ENCODE measurements at places on chromosomes 7 and 10.

DNA sequence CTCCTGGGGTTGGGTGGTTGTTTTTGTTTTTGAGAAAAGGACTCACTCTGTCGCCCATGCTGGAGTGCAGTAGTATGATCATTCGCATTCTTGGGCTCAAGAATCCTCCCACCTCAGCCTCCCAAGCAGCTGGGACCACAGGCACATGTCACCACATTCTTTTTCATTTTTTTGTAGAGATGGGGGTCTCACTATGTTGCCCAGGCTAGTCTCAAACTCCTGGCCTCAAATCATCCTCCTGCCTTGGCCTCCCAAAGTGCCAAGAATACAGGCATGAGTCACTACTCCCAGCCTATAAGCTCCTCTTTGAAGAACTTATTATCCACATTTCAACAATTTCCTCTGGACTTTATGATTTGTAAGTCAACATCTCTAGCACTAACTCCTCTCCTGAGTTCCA, 102.7 kb downstream of the KMT2C start:
- no peak for DNase-seq

- no peak for DNase-seq
These were observed 50.0 kb downstream of the ABCC2 start for GRCh38 chr10:99832439-99832838.

- no peak for DNase-seq
These were observed 1255.5 kb upstream of the PHF14 start for GRCh38 chr7:9718071-9718661.

DNA sequence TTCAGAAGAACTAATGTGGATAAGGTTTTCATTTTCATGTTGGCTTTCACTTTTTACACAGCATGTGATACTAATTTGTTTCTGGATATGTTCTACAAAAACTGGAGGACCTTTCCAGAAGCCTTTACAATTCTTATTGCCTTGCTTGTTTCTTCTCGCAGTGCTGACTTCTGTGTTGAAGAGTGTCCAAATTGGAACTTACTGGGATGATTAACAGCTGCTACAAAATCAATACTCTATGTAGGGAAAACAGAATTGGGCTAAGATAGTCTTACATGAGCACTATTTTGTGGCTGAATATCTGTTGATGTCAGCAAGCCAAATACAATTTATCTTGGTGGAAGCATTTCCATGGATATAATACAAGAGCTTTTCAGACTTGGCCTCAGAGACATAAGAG, 351.2 kb downstream of the DGKB start:
- no peak for DNase-seq

DNA sequence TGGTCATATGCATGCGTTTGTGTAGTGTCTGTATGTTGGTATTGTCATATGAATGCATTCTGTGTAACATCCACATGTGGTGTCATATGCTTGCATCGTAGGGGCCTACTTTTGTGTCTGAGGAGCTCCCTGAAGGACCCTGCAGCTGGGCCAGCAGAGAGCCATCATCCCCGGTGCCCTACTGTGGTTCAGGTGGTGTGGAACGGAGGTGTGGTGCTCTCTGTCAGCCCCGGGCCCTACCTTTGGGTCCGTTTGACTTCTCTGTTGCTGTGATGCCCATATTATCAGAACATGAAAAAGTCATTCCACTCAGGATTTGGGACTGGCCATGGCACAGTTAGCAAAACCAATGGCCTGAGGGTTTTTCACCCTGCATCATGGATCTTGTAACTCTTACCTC, 217.9 kb downstream of the ADARB2 start:
- DNase-seq: no peak

GRCh38 chr7:105532709-105533460, 884 bp downstream of the RINT1 start:
- DNase-seq: no peak

GRCh38 chr10:75508239-75508813, 76.9 kb downstream of the LRMDA start:
- DNase-seq: peak; percentile 68

GRCh38 chr10:53209944-53210611, 437.5 kb upstream of the MBL2 start:
- DNase-seq: no peak

DNA sequence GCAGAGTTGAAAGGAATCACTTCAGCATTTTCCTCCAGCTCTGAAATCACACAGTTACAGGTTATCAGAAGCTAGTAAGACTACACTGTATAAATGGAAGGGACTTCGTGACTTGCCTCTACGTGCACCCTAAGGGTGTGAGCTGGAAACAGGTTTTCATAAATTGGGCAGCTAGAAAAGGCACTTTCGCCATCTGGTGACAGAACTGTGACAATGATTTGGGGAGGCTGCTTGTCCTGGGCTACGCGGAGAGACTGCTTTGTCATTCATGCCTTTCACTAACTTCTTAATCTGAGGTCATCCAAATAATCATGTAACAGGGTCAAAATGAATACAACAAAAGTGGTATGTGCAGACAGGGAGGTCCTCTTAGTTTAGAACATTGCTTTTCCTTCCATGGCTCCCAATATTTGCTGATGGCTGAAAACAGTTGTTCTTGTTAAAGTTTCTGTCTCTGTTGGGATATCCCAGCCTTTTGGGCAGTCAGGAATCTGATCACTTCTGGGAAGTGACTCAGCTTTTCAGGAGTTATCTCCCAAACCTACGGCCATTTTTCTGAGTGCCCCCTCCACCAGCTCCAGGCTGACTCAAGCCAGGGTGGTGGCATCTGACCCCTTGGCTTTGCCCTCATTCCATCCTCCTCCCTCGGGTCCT, 17.8 kb downstream of the VWC2 start:
- DNase-seq: no peak

GRCh38 chr7:40874756-40875155, 740.0 kb downstream of the SUGCT start:
- DNase-seq: no peak

DNA sequence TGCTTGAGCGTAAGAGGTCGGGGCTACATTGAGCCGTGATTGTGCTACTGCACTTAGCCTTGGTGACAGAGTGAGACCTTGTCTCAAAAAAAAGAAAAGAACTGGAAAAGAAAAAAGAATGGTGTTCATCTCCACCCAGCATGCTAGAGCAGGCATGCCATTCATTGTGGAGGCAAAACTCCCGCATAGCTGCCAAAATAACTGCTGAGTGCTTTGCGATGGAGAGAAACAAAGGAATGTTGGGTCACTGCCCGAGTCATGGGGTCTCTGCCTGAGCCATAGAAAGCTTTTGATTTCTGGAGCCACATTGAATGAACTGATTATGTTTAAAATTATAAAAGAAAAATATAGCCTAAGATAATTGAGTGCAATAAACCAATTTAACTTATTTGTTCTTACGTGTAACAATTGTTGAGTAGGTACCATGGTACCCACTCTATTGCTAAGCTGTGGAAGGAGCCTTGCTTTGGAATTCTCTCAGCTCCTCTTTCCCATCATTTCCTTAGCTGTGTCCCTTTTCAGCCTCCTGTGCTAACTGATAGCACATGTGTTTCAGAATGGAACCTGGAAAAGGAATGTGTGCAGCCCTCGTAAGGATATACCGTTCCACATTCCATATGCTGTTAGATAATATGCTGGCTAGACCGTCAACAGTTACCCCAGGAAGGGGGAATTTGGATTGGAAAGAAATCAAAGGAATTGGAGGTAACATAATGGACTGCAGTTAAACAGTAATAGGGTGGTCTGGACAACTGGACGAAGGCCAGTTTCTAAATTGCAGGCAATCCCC, 99.0 kb downstream of the KIAA1217 start:
- DNase-seq: no peak

- DNase-seq: no peak
These were observed 176.2 kb upstream of the CDCA7L start for GRCh38 chr7:22121702-22122474.

GRCh38 chr10:121862042-121862441, 65.8 kb downstream of the ATE1 start:
- no peak for DNase-seq

DNA sequence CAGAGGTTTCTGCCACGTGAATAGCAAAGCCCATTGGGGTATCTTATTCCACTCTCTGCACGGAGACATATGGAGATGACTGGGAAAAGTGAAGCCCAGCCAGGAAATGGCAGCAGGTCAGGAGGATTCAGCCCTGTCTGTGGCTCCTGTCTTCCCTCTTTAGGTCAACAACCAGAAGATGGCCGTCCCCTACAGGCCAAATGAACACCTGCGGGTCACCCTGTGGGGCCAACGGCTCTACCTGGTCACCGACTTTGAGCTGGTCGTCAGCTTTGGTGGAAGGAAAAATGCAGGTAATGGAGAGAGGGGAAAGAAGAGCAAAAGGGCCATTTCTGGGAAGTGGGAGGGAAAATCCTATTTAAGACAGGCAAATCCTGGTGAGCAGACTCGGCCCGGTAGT, 38.3 kb downstream of the EPHB4 start:
- no peak for DNase-seq

- no peak for DNase-seq
These were observed 308.0 kb upstream of the KCND2 start for GRCh38 chr7:119964788-119965542.

GRCh38 chr7:133061792-133062191, 20.1 kb downstream of the CHCHD3 start:
- DNase-seq: no peak

- no peak for DNase-seq
These were observed 109.4 kb downstream of the TMEM26 start for GRCh38 chr10:61343796-61344195.

DNA sequence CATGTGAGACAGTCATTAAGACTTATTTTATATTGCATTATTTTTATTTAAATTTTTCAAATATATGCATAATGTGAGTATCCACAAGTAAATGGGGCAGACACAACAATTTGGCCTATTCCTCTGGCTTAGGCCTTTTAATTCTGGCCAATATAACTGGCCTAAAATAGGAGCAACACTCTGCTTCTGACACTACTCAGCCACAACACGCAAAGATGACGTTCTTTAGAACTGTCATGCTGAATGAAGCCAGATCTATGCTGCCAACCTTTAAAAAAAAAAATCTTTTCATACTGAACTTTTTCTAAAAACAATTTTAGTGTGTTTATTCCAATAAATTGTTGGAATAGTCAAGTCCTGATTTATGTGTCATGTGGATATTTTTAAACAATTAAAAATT, 355.0 kb upstream of the BMPER start:
- no peak for DNase-seq

DNA sequence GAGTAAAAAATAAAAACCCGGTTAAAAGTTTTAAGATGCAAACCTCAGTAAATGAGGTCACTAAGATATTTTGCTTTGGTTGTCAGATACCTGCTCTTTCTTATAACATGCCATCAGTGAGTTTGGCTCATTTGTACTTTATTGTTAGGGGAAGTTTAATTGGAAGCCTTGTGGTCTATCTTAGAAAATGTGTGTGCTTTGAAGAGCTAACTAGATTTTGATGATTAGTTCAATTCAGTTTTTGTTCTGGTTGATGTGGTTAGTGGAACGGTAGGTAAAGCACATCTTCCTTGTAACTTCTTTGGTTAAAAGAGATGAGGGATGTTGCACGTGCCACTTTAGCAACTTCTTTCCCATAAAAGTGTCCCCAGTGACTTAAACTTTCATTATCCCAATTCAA, 353.4 kb upstream of the GALNT17 start:
- no peak for DNase-seq

DNA sequence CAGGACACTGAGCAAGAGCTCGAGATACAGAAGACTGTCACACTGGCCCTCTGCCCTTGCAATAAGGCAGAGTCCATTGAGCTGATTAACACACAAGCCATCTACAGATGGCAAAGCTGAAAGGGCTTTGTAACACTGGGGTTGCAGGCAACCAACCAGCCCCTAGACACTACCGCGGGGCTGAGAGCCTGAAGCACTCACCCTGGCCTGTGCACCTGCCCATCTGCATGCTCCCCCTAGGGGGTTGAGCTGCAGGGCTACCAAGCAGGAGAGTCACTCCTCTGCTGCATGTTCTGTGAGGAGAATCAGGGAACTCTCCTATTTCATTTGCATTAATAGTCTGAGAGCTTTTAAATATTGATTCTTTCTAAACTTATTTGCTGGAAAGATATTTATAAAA, 128.1 kb upstream of the VIPR2 start:
- DNase-seq: no peak

- DNase-seq: no peak
These were observed 1.4 kb upstream of the KLF6 start for GRCh38 chr10:3786295-3787015.

DNA sequence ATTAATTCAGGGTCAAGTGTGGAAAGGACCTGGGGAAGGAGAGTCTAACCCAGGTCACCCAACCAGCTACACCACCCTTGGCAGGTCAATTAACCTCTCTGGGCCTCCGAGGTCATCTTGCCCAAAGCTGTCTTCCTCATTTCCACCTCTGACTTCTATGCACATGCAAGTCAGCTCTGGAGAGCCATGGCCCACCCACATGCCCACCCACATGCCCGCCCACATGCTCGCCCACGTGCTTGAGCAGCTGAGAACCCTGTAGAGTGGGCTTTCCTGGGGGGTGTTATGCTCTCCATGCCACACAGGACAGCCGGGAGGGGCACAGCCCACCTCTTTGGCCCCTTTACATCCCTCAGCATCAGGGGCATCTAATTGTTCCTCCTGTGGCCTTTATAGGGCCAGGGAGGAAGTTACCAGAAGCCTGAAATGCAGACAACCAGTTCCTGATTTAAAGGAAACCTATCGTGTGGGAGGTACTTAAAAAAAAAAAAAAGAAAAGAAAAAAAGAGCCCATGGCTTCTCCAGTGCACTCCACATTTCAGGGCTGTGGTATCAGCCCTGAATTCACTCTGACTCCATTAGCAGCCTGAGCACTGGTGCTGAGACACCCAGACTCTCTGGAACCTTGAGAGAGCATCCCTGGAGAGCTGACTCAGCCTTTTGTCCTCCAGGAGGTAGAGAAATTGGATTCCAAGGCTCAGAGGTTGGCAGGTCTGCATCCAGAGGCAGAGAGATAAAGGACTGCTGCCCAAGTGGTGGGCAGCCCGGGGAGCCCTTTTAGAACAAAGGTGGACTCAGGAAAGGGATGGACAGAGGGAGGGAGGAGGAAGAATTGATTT, 176.2 kb upstream of the ZMIZ1 start:
- no peak for DNase-seq

- no peak for DNase-seq
These were observed 27.2 kb downstream of the IKZF1 start for GRCh38 chr7:50331564-50332208.

- no peak for DNase-seq
These were observed 33.2 kb upstream of the PAPSS2 start for GRCh38 chr10:87626422-87626892.

DNA sequence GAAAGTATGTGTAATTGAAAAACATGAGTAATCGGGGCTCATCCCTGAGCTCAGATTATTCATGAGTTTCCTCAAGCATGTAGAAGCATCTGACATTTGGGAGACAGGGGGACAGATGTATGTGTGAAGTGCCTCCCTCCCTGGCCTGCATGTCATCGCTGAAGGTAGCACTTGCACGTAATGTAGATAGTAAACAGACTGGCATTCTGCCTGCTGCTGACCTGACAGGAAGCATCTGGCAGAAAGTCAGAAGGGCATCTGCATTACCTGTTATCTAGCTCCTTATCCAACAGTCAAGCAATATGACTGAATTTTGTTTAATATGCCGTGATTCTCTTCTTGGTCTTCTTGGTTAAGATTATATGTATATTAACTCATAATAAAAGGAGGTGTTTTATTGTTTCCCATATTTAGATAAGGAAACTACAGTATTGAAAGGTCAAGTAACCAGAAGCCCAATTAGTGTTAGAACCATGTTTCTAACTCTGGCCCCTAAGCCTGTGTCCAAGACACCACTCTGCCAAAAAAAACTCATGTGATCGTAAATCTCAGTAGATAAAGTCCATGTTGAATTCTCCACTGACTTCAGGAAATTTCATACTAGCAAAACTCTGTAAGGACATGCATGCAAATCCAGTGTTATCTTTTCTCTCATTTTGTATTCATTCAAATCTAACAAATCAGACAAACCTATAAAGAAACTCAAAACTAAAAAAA, 918.1 kb upstream of the MBL2 start:
- no peak for DNase-seq

GRCh38 chr10:130301021-130301892, 165.1 kb downstream of the GLRX3 start:
- no peak for DNase-seq
